ENCODE measurements at places on chromosomes 16 and 17.

DNA sequence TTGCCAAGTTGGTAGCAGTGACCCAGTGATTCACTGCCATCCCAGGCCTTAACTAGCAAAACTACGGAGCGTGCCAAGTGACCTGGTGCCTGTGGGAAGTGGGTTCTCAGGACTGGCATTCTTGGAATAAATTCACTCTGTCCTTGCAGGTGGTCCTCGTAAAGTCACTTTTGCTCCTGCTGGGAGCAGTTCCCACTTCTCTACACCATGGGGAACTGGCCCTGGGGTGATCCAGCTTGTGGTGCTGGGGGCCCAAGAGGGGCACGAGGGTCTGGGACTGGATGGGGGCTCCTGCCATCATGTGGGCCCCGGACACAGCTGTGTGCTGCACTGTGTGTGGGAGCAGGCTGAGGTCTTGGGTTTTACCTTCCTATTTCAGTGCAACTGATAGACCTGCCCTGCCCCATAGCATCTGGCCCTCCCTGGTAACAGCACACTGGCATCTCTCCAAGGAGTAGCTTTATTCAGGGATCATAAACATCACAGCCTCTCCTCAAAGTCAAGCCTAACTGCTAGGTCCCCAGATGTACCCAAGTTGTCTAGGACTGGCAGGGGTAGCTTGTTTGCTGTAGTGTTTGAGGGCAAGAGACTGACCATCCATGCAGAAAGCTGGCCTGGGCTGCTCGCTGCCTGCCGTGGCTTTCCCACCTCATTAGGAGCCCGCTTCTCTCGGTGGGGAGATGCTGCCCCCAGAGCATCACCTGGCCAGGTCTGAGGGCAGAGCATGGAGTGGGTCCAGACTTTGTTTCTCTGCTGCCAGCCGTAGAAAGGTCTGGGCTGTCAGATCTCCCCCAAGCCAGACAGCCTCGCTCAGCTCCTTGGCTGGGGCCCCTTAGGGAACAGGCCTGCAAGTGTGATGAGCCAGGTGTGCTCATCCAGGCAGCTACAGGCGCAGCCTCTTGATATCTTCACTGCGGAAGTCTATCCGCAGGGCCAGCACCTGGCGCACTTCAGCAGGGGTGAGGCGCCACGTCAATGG is 26.0 kb downstream of the FCSK start:
- DNase-seq = no peak

DNA sequence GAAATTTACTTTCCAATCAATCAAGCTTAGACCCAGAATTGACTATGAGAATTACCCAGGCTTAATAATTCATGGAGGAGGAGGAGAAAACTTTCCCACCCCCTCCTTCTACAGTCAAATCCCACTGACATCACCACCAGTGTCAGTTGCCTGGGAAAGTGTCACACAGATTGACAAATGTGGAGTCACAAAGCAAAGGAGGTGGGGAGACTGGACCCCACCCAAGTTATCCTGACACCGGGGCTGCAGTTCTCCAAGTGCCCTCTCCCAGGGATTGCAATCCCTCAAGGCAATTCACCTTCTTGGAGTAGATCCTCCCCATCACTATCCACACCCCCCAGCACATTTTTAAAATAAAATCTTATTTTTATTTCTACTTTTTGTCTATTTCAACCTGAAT is 100.2 kb upstream of the CDH11 start:
- no peak for DNase-seq

DNA sequence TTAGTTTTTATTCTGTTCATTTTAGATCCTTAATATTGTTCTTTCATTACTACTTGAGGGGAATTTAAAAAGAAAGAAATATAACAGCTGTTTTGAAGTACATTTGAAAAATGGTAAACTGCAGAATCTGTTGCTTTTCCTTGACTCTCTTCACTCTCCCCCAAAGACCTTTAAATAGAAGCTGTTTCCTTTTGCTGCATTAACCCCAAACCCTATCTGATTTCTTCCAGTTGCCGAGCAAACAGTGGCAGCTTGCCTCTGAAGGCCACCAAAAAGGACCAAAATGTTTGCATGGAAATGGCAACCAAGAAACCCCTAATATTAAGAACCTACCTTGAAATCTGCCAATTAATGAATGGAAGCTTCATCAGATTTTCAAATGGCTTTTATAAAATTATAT is 37.1 kb downstream of the PRKCA start:
- DNase-seq = no peak

DNA sequence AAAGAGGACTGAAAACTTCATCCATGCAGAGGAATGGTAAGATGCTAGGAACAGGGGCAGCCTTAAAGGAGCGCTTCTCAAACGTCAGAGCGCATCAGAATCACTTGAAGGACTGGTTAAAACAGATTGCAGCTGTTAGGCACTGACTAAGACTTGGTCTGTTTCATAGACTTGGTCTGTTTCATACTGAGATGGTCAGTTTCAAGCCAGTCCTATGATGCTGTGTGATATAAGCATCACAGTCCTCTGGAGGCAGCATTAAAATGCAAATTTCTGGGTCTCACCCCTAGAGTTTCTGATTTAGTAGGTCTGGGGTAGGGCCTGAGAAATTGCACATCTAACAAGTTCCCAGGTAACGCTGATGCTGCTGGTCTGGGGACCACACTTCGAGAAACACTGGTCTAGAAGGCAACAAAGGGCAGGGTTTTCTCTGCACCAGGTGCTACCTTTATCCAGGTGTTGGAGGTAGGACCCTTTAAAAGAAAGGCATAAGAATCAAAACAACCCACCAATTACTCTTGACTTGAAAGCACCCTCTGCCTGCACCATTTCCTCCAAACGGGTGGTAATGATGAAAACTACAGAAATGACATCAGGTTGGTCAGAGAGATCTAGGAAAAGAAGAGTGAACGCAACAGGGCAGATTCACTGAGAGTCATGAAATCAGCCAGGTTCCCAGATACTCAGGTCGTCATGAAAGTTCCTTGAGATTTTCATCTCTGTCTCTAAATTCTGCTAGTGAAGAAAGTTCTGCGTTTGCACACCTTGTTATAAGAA is 95.0 kb upstream of the RCVRN start:
- DNase-seq = no peak

GRCh38 chr16:79547085-79547484 is 53.5 kb downstream of the MAF start:
- DNase-seq = no peak

DNA sequence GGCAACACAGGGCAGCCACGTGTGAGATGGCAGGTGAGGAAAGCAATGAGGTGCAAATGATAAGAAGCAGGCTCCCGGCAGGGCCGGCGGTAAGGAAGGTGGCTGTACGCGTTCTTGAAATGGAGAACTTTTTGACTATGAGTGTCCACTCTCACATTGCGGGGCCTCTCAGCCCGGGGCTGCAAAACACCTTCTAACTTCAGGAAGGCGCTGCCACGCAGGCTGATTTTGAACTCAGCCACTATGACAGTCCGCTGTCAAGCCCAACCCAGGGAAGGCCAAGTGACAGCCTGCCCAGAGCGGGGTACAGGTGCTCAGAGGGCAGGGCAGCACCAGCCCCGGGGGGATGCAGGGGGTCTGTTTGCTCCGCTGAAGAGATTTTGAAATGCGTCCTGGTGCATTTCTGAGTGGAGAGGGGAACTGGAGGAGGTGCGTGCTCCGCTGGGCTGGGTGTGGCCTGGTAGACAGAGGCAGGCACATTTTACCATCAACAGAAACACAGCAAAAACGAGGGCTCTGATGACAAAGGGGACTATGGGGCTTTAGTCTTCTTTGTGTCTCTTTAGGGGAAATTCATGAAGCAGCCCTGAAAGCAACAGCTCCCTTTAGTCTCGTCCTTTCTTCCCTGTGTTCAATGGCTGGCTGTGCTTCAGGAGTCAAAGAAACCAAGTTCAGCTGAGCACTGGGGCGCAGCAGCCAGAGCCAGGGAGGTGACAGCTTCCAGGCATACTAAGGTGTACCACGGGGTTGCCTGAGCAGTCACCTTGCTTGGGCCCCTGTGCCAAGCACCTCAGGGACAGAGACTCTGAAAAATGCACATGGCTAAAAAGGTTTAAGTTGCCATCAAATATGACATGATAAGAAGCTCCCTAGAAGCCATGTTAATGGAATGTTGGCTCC is 14.6 kb upstream of the SREBF1 start:
- no peak for DNase-seq

GRCh38 chr17:4738136-4739121 is 1.2 kb upstream of the ZMYND15 start:
- DNase-seq = no peak

DNA sequence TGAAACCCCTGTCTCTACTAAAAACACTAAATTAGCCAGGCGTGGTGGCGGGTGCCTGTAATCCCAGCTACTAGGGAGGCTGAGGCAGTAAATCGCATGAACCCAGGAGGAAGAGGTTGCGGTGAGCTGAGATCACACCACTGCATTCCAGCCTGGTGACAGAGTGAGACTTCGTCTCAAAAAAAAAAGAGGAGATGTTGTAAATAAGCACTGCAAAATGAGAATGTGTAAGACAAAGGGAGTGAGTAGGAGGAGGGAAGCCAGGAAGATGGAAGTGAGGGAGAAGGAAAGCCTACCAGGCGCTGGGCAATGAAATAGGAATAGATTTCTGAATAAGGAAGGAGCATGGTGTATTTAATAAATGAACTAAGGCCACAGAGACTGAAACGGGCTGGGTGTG is 8.7 kb upstream of the PRPF8 start:
- DNase-seq = no peak

DNA sequence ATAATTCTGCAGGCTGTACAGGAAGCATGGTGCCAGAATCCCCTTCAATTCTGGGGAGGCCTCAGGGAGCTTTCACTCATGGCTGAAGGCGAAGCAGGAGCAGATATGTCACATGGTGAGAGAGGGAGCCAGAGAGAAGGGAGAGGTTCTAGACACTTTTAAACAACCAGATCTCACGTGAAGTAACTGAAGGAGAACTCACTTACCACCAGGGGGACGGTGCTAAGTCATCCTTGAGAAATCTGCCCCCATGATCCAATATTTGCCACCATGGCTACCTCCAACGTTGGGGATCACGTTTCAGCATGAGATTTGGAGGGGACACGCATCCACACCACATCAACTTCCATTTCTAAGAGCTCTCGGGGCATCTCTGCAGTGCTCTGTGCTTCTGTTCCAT is 37.4 kb upstream of the GNA13 start:
- no peak for DNase-seq

DNA sequence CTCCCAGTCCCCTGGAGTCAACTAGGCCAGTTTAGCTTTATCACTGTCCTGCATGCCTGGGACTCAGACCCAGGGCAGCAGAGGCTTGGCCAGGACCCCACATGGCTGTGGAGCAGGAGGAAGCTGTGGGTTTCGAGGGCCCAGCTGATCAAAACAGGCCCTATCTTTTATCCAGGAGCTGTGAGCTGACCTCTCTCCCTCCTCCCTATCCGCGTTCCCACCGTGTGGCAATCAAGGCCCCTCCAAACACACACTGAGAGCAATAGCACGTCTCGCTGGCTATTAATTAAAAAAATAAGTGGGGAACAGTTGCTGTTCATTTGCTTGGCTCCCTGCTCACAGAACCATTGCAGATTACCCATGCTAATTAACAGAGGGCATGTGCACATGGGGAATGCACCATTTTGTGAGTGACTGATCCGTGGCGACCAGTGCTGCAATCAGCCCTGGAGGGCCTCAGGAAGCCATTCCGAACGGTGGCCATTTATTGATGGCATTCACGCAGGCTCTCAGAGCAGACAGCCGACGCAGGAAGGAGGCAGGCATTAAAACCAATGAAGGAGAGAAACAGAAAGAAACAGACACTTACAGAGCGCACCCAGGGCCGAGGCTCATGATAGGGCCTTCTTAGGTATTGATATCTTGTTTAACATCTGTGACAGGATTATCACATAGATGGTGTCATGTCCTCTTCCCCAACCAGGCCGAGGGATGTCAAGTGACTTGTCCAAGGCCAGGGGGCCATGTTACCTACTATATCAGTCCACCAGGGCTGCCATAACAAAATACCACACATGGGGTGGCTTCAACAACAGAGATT is 157.1 kb downstream of the KATNIP start:
- no peak for DNase-seq

DNA sequence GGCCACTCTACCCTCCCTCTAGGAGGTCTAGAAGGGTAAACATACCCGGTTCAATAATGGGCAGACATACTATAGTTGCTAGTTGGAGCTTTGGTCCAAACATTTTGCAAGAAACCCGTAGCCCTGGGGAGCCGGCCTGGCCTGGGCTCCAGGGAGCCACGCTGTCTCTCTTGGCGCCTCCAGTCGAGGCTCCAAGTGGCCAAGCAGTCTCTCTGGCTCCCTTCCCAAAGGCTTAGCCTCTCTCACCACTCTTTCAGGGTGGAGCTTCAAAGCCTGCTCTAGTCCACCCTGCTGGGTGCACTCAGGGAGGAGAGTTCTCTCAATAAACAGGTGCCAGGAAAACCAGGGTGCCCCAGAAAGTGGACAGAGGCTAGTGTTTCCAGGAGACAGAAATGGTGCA is 32.2 kb downstream of the RCVRN start:
- DNase-seq = no peak

GRCh38 chr17:33433581-33433980 is 140.5 kb upstream of the ASIC2 start:
- no peak for DNase-seq

DNA sequence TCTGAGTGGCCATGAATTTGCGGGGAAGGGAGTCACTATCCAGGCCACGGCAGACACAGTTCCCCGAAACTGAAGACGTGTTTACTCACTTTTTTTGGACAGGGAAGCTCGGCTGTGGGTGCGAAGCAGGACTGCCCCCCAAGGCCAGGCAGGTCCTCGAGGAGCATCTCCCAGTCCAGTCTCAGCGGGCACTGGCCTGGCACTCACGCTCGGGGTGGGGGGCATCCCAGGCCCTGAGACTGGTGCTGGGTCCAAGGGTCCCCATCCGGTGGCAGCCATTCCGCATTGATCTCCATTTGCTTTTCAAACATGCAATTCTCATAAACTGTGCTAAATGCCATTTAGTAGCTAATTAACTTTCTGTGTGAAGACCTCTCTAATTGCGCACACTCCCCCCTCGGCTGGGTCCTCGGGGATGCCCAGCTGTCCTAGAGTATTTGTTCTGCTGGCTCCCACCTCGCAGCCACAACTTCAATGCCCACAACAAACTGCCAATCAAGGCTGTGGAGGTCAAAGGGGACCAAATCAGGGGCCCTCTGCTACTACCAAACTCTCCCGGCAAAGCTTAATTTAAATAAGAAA is 50.2 kb downstream of the TBC1D16 start:
- no peak for DNase-seq

Measured in central memory CD8-positive, alpha-beta T cell (primary cell).